ENCODE measurements at places on chromosomes 2 and 18.

- no peak for DNase-seq
Measured at GRCh38 chr18:79770826-79771225, 26.9 kb upstream of the KCNG2 start.

DNA sequence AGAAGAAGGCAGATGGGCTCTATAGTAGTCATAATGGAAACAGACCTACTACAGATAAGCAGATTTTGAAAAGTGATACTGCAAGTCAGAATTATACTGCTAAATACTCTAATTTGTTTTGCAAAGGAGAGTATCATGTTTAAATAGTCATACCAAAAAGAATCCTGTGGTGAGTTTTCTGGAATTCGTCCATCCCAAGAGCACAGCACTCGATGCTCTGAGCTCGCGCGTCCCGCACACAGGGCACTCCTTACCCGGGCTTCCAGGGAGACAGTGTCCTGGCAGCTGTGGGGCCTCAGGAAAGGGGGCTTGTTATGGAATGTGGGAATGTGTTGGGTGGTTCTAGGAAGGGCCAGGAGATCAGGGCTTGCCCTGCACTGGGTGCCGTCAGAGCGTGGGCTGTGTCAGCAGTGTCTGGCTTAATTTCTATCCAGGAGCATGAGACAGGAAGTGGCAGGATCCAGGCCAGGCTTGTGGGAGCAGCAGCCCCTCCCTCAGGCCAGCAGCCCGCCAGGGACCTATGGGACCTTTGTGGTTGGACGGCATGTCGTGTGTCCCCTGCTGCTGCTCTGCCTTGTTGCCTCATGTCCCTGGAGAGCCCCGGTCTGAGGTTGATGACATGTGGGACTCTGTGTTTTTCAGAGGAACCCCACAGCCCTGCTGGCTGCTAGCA lies 193.2 kb upstream of the TPO start:
- DNase-seq = no peak

DNA sequence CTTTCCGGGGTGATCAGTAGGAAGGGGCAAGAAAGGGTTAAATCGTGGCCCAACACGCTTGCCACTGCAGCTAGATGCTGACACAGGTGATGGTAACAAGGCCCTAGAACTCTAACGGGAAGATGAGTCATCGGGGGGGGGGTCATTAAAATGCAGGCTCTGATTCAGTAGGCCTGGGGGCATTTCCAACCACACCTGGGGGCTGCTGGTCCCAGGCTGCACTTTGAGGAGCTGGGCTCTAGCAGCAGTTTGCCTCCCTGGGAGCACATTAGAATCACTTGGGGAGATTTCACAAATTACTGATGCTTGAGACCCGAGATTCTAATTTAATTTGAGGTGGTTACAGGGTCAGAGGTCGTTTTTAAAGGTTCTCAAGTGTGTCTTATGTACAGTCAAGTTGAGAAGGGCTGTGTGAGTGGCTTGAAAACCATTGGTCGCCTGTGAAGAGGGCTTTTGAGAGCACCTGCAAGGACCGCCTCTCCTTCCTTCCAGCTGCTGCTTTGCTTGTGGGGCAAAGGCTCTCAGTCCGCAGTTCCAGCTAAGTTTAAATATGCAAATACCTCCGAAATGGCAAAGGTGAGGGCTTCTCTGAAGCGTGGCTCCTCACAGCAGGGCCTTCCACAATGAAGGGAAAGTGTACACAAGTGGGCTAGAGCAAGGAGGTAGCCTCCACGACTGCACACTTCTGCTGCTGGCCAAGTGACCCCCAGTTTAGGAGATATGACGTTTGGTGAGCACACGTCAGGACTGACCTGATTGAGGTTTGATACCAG lies 128.0 kb upstream of the MSH6 start:
- DNase-seq = no peak

DNA sequence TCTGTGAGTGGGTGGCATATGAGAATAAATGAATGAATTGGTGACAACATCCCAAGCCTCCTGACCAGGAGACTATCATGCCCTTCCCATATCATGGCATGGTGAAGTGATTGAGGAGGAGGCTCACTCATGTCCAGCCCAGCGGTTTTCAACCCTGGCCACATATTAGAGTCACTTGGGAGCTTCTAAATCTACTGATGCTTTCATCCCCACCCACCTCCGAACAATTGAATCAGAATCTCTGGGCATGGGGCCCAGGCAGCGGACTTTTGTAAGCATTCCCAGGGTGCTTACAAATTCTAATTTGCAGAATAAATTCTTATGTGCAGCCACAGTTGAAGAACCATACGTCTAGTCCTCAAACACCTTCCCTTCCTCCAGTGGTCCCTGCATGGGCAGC lies 81.7 kb upstream of the SEC11C start:
- DNase-seq = no peak

DNA sequence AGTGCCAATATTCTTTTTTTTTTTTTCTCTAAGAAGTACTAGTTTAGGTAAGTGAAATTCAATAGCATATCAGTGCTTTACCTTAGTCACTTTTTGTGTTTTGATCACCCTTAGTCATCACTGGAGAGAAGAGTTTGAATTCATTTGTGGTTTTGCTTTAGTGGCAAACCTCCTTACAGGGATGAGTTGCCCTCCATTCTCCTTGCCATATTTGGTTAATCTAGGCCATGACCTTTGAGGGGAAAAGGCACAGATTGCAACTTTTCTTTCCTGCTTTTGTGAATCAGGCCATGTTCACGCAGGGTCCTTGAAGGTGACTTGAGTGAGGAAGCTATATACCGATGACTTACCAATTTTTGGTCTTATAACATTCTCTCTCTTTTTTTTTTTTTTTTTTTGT lies 34.4 kb downstream of the PLEKHA3 start:
- DNase-seq = no peak

- DNase-seq = no peak
Measured at GRCh38 chr2:239278941-239279365, 121.9 kb downstream of the HDAC4 start.

GRCh38 chr18:36667811-36668210 lies 161.0 kb downstream of the TPGS2 start:
- no peak for DNase-seq

DNA sequence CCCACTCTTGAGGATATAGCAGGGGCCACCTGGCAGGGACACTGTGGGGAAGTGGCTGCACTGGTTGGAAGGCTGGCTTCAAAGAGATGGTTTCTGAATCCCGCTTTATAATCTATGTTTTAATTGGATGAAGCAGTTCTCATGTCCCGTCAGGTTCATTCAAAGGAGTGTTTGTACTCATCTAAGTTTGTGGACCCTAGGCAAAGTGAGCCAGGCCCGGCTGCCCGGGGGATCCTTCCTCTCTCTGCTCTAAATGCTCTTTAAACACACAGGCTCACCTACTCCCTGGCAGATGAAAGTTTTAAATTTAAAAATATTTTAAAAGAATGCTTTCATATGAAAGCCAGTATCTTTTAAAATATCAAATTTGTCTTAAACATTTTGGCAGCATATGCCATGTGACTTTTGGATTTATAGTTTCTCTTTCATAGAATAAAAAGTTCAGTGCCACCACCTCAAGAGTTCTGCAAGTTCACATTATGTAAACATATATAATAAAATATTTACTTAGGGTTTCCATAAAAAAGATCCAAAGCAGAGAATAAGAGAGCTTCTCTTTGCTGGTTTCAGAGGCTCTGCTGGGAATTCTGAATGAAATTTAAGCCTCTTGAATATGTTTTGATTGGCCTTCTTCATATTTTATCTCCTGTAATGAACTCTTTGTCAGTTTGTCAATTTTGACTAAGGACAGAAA lies 143.5 kb upstream of the ALPP start:
- no peak for DNase-seq

DNA sequence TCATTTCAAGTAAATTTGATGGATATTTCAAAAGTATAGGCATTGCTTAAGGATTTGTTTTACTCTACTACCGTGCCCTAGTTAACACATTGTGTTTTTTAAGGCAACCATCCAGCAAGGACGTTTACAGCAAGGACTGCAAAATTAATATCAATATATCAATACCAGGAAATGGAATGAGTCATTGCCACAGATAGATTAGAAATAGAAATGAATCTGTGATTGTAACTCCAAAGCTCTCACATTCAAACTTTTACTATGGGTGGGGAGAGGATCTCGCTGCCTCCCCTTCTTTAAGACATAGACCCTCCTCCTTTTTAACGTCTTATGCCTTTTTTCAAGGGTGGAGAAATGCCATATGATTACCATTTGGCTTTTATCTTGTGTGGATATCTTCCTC lies 3.8 kb downstream of the CD28 start:
- DNase-seq = no peak

DNA sequence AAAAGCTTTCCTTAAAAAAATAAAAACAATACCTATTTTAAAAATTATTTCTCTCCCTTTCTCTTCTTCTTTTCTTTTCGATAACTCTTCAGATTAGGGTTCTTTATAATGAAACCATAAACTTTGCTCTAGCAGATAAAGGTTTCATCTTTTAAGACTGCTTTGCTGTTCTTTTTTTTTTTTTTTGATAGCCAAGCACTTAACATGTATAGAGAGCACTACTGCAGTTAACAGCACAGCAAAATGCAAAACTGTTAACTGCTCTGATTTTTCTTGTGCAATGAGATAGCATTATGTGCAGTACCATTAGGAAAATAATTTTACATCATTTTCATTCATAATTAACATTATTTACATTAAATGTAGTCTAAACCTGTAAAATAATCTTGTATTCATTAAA lies 36.3 kb downstream of the GALNT1 start:
- no peak for DNase-seq

- DNase-seq = no peak
Measured at GRCh38 chr2:119490653-119491195, 33.6 kb downstream of the SCTR start.

- no peak for DNase-seq
Measured at GRCh38 chr2:132760971-132761370, 91.0 kb upstream of the LYPD1 start.

DNA sequence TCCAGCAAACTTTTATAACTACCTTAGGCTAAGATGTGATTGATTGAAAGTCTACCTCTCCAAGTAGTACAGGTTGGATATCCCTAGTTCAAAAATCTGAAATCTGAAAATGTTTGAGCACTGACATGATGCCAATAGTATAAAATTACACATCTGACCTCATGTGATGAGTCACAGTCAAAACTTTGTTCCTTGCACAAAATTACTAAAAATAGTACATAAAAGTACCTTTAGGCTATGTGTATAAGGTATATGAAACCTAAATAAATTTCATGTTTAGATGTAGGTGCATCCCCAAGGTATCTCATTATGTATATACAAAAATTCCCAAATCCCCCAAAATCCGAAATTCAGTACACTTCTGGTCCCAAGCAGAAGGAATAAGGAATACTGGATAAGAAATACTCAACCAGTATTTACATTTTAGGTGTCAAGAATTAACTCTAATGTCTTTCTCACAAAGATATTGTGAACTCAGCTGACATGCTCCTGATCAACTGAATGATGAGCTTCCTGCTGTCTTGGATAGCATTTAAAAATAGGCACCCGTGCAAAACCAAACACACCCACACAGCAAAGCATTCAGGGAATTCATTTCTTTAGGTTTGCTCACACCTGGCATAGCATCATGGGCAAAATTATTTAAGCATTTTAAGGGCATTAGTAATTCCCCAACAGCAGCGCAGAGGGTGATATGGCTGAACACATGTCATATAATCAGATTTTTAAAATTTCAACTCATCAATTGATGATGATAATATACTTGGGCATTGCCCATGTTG lies 497.4 kb upstream of the MEIS1 start:
- DNase-seq = no peak

DNA sequence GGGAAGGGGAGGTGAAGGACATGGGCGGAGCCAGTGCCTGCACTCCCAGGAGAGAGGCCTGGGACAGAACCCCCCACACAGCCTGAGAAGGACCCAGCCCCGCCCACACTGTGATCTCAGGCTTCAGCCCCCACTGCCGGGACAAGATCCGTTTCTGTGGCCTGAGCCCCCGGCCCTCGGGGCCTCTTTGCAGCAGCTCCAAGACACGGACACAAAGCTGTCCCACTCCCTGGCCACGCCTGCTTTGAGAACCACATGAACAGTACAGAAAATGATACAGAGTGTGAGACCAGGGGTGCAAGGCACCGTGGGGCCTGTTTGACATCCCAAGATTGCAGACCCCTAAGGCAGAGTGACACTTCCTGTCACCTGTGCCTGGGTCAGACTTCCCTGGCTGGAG lies 74.5 kb downstream of the TWIST2 start:
- DNase-seq = no peak

- DNase-seq = no peak
Measured at GRCh38 chr18:59904011-59904601, 4.3 kb downstream of the PMAIP1 start.

DNA sequence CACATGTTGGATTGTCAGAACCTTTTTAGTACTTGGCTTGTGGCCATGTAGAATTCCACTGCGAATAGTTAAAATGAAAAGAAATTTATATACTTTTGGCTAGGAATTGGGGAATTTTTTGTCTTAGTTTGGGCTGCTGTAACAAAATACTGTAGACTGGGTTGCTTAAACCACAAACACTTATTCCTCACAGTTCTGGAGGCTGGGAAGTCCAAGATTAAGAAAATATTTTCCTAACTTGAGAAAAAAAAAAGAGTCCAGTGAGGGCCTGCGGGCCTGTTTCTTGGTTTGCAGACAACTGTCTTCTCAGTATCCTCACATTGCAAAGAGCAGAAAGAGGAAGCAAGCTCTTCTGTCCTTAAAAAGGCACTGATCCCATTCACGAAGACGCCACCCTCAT lies 81.9 kb downstream of the CD226 start:
- no peak for DNase-seq

- DNase-seq = no peak
Measured at GRCh38 chr2:10059552-10060335, 16.4 kb downstream of the KLF11 start.

- DNase-seq = no peak
Measured at GRCh38 chr2:46706264-46706983, 209.2 kb downstream of the MCFD2 start.

DNA sequence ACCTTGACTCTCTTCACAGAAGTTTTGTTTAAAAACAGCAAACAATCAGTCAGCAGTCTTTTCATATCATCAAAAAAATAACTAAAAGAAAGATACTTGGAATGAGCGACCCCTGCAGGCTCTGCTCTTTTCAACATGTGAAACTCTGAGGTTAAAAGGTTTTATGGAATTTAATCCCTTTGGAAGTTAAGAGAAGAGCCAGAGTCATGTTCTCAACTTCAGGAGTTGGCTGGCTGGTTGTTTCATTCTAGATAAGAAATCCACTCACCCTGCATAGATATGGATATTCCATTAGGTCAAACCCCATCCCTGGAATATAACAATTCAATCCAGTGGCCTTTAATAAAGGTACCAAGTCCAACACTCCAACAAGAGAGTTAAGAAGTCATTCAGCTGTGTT lies 115.6 kb upstream of the RMDN2 start:
- DNase-seq = peak; percentile 25

- no peak for DNase-seq
Measured at GRCh38 chr2:17864676-17865075, 13.8 kb upstream of the KCNS3 start.
